ENCODE measurements at places on chromosomes 16 and 17.
A peak's percentile ranks its signal among the peaks of the same experiment; 100 is the strongest.

DNA sequence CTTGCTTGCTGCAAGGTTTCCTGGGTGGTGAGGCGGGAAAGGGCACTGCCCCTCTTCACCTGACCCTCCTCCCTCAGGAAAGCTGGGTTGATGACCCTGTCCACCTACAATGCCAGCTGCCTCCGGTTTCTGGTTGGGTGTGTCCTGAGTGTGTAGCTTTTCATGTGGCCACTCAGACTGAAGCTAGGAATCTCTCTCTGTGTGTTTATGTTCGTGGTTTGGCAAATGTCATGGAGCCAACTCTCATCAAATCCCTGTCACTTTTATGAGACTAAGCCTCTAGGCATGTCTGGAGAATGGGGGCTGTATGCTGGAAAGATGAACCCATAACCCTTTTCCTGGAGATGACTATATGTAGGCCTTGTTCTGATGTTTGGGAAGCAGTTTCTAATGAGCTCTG, 17.1 kb downstream of the PLEKHG4 start:
- no peak for DNase-seq

- no peak for DNase-seq
Observed at GRCh38 chr17:73137376-73137775, 27.4 kb upstream of the SSTR2 start.

- DNase-seq: peak; percentile 43
Observed at GRCh38 chr17:4900231-4901107, 1.1 kb downstream of the C17orf107 start.

GRCh38 chr17:82083009-82083408, 15.0 kb downstream of the FASN start:
- DNase-seq: no peak

- DNase-seq: no peak
Observed at GRCh38 chr17:11264183-11264871, 23.3 kb downstream of the SHISA6 start.

All from activated CD4-positive, CD25-positive, alpha-beta regulatory T cell treated with anti-CD3 and anti-CD28 coated beads, Interleukin-2, amount 50 U/mL, for 72 hours (primary cell).